ENCODE measurements at places on chromosomes 3 and 15.

- DNase-seq: no peak
Observed at GRCh38 chr15:97728791-97729190, 231.7 kb upstream of the ARRDC4 start.

- no peak for DNase-seq
Observed at GRCh38 chr3:112407888-112408702, 75.1 kb downstream of the CD200 start.

DNA sequence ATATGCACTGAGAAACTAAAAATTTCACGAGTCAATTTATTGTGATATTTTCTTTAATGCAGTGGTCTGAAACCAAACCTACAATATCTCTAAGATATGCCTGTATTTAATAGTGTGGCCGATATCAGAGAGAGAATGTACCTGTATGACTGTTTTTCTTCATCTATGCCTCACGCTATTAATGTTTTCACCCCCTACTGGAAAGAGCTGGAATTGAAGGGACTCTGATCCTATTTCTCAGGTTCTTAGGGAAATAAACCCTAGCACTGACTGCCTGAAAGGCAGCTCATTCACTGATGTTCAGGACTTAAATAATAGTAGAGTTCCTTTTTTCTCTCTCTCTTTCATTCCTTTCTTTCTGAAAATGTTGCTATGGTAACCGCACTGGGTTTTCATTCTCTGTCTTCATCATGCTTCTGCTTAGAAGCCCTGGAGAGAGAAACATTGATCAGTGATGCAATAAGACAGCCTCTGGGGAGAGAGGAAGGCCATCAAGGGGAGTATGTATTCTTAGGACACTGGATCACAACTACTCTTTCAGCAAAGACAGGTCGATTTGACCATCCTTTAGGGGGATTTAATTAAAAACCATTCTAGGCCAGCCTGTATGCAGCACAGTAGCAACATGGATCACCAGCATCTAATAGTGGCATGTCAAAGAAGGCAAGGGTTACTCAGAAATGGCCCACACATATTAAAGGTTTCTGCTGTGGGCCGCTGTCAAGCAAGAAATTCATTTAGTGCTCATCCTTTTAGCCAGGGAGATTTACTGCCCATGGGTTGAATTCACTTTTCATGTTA is 1135.7 kb downstream of the IGSF11 start:
- DNase-seq: no peak

GRCh38 chr3:15649341-15649740 is 47.8 kb downstream of the BTD start:
- no peak for DNase-seq

- no peak for DNase-seq
Observed at GRCh38 chr15:62593681-62594399, 428.8 kb upstream of the C2CD4B start.

DNA sequence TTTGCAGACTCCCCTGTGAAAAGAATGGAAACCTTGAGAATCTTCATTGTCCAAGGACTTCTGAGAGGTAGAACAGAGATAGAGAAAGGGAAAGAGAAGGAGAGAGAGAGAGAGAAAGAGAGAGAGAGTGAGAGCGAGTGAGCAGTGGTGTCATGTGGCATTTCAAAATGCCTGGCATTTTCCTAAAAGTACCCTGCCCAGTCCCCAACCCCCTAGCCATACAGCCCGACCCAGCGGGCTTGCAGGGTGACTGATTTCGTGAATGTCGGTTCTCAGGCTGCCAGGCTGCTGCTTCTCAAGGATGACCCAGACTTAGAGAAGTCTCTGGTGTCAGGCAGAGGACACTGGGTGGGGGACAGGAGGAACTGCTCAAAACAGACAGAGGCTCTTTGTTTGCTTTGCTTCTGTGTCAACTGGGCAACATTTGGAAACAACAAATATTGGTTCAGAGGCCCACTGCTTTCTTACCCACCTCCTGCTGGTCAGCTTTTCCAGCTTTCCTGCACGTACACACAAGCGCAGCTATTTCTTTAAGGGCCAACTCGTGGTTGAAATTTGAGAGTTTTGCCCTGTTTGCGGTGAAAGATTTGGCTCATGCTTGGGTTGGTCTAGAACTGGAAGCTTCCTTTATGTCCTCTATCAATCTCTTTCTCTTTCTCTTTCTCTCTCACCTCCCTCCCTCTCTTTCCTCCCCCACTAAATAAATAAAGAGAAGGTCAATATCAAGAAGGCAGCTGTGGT is 3.7 kb upstream of the TF start:
- no peak for DNase-seq

GRCh38 chr15:40358471-40359353 is 693 bp downstream of the DISP2 start:
- no peak for DNase-seq

- no peak for DNase-seq
Observed at GRCh38 chr15:78627348-78627747, 6.6 kb upstream of the CHRNA3 start.

DNA sequence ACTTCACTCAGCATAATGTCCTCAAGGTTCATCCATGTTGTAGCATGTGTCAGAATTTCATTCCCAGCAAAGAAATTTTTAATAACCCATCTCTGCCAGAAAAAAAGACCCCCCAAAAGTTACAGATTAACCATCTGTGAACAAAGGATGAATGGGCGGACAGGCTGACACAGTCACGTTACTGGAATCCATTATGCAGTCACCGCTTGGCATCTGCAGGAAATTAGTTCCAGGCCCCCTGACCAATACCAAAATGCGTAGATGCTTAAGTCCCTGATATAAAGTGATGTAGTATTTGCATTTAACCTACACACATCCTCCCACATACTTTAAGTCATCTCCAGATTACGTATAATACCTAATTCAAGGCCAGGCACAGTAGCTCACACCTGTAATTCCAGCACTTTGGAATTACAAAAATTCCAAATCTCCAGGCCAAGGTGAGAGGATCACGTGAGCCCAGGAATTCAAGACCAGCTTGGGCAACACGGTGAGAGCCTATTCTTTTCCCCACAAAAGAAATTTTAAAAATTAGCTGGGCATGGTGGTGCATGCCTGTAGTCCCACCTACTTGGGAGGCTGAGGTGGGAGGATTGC is 1.5 kb upstream of the SLC12A8 start:
- no peak for DNase-seq

- DNase-seq: no peak
Observed at GRCh38 chr3:194446754-194447153, 40.0 kb downstream of the ATP13A3 start.

DNA sequence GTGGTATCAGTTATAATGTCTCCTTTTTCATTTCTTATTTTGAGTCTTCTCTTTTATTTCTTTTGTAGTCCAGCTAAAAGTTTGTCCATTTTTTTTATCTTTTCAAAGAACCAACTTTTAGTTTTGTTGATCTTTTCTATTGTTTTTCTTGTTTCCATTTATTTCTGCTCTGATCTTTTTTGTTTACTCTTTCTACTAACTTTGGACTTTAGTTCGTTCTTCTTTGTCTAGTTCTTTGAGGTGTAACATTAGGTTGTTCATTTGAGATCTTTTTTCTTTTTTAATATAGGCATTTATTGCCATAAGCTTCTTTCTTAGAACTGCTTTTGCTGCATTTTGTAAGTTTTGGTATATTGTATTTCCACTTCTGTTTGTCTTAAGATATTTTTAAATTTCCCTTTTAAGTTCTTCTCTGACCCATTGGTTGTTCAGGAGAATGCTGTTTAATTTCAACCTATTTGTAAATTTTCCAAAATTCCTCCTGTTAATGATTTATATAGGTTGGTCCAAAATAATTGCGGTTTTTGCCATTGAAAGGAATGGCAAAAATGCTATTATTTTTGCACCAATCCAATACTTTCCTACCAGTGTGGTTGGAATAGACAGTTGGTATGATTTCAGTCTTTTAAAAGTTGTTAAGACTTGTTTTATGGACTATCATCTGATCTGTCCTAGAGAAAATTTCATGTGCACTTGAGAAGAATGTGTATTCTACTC is 51.2 kb downstream of the KAT2B start:
- no peak for DNase-seq

DNA sequence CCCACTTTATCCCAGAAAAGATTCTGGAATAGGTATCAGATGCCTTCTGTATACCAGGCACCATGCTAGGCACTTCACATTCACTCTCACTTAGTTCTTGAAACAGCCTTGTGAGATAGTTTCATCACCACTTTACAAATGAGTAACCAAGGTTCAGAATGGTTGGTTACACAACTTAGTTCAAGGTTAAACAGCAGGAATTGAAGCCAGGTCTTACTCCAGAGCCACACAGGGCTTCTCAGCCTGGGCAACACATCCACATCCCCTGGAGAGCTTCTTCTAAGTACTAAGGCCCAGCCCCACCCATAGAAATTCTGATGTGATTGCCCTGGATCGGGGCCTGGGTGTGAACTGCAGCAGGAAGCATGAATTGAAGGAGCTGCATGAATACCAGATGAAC is 18.6 kb downstream of the WHAMM start:
- DNase-seq: no peak

DNA sequence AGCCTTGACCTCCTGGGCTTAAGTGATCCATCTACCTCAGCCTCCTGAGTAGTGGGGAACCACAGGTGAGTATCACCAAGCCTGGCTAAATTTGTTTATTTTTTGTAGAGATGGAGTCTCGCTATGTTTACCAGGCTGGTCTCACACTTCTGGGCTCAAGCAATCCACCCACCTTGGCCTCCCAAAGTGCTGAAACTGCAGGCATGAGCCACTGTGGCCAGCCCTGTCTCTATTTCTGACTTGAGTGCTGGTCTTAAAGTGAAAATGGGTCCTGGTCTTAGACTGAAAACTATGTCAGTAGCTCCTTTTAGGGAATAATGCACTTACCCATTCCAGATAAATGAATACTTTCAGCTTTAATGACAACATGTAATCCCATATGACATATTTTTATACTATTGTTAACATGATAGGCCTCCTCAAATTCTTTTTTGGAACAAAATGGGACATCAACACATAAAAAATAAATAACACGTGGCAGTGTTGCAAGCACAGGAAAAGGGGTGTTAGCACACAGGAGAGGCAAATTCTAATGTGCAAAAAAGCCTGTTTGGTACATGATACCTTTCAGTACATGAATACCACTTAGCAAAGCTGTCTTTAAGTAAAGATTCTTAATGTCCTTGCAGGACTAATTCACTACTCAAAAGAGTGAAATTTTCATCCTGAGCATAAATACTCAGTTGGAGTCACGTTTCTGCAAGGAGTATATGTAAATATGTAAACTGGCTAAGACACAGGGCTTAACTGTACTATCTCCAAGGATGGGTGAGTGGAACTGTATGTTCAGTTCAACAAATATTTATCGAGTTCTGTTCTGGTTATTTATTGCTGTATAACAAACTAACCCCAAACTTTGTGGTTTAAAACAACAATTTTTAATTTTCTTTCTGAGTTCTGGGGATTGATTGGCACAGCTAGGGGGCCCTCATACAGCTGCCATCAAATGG is 194.7 kb downstream of the NR1D2 start:
- DNase-seq: no peak

- DNase-seq: no peak
Observed at GRCh38 chr15:44094781-44095180, 100.3 kb downstream of the FRMD5 start.

DNA sequence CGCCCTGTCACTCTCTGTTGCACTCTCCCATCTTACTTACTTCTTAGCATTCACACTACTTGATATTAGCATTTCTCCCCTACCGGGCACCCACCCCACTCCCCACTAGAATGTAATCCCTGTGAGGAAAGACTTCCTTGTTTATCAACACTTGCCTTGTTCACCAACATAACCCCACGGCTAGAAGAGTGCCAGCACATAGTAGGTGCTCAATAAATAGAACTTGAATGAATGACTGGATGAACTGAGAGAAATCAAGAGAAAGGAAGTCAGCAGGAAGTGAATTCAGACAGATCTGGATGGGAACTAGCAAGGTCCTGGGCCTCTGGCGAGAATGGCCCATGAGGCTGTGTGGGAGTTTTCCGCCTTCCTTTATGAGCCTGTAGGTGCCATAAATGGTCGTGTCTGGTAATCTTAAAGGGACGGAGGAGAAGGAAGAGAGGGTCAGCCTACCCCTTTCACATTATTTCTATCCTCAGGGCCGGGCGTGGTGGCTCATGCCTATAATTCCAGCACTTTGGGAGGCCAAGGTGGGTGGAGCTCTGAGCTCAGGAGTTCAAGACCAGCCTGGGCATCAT is 42.4 kb upstream of the HERC1 start:
- DNase-seq: no peak

Data from NCI-H187 treated with DMSO at 0.1 percent for 48 hours (cell line).